ENCODE measurements at places on chromosomes 3 and 15.

DNA sequence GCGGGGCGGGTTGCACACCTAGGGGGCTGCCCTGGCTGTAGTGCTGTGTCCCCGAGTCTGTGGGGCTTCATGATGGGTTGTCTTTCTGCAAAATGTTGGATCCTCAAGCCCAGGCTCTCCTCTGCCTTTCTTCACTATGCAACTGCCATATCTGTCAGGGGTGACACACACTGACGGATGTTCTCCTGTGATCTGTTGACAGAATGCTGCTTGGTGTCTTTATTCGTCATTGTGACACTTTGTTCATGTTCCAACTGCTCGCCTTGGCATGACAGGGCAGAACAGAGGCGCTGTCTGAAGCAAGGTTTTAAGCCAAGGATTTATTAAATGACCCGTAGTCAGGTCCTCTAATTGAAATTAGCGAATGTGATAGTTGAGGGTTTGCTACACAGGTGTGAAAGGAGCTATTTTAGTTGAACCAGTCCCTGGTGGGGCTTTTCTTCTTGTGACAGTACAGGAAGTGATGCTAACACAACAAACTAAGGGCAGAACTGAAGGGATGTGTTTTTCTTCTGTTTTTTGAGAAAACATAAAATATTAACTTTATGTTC, 173.4 kb downstream of the MCTP2 start:
- no peak for DNase-seq

GRCh38 chr3:66854601-66855151, 143.4 kb upstream of the KBTBD8 start:
- no peak for DNase-seq

DNA sequence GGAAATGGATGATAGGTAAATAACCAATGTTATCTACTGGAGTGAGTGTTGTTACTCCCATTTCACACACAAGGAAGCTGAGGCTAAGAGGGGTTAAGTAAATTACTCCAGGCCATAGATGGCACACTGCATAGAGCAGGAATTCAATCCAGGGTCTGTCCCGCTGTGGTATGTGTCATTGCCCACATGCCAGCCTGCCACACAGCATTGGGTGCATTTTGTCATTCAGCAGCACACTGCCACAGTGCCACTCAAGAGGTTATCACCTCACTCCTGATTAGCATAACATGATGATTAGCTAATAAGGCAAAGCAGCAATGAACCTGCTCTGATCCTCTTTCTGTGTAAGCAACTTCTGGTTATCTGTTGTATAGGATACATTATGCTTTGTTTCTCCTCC, 157.4 kb upstream of the CTNNB1 start:
- DNase-seq: no peak

GRCh38 chr3:30289766-30290165, 316.6 kb upstream of the TGFBR2 start:
- no peak for DNase-seq

GRCh38 chr3:64541803-64542202, 146.0 kb downstream of the ADAMTS9 start:
- no peak for DNase-seq

GRCh38 chr3:154182975-154183374, 61.8 kb downstream of the ARHGEF26 start:
- DNase-seq: no peak

DNA sequence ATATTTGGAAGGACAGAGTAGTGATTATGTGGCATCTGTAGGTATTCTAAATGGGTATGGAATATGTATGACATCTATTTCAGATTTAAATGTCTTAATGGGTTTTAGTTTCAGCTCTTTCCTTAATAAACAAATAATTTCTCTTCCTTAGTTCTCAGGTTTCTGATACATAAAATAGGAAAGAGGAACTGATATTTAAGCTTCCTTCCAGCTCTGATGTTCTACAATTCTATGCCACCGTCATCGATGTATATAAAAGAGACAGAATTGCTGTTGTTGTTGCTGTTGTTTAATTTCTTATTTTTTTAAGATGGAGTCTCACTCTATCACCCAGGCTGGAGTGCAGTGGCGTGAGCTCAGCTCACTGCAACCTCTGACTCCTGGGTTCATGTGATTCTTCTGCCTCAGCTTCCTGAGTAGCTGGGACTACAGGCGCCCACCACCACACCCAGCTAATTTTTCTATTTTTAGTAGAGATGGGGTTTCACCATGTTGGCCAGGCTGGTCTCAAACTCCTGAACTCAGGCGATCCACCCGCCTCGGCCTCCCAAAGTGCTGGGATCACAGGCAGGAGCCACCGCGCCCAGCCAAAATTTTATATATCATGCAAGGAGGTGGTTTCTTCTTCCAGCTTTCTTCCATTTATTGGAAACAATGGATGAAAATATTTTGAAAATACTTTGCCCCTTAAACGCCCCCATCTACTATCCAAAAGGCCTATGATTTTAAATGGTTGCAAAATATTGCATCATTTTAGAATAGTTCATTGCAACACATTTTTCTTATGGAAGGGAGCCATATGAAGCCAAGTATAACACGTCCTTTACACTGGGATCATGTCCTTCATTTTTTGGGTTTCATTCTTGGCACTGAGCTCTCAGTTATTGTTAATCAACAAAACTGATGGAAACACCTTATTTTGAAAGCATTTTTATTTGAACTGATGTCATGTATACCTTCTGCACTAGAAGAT, 13.9 kb upstream of the C15orf61 start:
- no peak for DNase-seq

DNA sequence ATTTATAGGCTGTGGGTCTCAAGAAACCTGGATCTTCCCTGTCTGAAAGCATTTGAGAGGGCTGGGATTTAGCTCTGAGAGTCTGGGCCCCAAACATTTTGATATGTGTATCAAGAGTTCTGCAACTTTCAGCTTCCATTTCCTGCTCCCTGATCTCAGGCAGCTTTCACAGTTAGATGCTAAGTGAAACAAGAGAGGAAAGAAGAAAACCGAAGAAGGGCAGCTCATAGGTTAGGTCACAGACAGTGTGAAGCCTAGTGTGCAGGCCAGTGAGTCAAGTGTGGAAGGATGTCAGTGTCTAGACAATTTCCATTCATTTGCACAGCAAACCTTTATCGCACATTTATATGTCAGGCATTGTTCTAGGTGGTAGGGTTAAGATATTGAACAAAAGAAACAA, 173.6 kb upstream of the PROK2 start:
- DNase-seq: no peak

DNA sequence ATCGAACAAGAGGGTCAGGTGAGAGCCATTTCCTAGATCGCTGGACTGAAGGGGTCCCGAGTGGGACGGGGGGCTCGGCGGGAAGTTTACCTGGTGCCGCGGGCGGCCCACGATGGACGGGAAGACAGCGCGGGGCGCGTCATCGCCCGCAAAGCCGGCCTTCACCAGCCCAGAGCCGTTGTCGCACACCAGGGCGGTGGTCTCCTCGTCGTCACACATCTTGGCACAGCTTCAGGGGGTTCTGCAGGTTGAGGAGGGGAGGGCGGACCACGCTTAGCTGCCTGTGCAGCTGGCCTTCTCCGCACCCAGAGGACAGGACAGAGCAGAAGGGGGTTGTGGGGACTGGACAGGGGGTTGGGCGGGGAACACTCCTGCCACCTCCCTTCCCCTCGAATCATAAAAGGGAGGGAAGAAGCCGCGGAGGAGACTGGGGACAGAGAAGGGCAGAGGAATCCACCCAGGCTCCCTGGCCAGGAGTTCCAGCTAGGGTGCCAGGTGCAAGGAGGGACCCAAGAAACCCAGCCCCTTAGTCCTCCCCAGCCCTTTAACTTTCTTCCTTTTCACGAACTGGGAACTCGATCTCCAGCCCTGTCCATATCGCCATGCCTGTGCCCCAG, 651 bp downstream of the ACTC1 start:
- no peak for DNase-seq

DNA sequence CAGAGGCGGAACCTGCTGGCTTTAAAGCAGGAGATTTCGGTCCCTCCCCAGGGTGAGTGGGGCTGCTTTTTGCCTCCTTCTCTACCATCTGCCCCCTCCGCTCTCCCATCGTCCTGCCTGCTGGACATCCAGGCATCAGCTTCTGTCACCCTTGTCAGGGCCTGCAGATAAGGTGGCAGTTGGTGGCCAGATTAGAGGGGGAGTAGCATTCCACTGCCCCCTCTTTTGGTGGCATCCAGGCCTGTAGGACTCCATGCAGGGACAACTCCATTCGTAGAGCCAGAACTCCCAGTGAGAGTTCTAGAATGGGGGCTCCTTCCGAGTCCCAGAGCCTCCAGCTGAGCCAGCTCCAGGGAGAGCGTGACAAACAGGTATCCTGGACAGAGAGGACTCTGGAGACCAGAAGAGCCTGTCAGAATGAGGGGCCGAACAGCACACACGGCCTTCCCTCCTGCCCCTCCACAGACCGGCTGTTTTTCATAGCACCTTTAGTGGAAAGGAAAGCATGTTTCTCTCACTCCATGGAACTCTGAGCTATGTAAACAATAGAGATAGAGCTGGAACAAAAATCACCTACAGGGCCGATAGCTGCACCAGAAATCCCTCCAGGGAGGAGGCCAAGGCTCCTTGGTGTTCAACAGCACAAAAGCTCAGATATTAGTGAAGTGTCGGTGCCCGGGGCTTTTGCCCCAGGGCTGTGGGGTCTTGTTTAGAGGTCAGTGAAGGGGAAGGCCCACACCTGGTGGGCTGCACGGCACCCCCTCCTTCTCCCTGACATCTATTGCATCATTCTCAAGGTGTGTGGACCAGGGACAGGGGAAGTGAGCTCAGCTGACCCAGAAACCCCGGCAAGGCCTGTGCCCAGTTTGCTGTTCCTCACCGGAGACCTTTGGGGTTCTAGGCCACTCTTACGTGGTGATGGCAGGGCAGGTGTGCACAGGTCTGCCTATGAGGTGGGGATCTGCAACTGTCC, 34.2 kb downstream of the MAGEF1 start:
- no peak for DNase-seq

DNA sequence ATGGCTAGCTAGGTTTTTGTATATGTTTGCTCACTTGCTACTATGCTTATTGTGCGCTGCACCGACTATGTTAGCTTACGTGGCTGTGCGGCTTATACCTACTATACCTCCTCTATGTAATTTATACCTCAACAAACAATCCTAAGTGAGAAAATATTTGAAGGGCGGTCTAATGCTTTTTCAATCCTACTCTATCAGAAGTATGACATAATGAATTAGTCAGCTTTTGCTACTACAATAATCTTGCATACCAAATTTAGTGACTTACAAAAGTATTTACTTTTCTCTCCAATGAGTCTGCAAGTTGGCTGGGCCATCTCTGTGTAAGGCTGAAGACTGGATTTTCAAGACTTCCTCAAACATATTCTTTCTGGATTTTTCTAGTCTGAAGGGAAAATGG, 391.2 kb upstream of the NECTIN3 start:
- no peak for DNase-seq

GRCh38 chr15:91445695-91446228, 345.7 kb downstream of the SV2B start:
- DNase-seq: no peak

DNA sequence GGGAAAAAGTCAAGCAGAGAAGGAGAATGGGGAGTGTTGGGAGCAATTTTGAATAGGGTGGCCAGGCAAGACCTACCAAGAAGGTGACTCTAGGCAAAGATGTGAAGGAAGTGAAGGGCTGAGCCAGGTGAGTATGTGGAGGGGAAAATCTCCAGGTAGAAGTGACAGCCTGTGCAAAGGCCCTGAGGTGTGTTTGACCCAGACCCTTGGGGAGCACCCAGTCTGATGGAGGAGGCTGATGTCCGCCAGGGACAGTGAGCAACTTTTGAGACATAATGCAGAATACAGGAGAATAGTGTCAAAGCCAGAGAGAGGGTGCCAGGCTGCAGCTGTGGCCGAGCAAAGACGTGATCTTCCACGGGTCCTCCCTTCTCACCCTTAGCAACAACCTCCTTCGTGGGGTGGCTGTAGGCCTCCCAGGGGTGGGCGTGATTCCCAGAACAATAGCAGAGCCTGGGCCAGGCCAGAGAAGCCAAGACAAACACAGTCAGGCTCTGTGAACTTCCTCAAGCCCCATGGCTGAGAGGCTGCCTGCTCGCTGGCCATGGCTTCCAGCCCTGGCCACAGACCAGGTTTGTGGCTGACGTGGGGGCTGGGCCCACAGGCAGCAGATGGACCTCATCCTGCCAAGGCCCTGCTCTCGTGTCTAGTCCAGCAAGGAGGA, 58.1 kb downstream of the SLC6A6 start:
- DNase-seq: no peak

DNA sequence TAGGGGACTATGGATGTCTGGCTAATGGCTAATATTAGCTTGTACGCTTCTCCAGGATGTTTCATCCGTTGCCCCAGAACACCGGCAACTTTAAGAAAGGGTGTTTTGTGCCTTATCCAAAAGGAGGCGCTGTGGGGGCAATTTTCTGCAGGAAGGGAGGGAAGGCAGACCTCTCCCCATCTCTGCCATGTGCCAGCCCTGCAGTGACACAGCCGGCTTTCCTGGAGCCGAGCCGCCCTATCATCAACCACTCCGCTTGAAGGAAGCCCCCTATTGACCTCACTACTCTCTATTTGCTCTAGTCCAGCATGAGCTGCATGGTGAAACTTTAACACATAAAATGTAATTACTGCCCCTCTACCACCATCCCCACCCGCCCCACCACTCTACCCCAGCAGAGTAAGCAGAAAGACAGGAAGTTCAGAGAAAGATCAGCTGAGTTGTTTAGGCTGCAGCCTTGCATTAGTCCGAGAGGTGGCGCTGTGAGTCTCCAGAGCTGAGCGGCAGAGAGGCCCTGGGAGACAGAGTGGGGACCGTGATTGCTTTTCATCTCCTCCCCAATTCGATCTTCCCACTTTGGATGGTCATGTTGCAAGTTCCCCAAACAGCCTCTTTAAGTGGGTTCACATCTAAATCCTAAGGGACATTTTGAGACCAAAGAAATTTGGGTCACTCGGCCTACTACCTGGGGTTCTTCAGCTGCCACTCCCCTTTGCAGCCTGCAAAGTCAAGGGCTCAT, 24.5 kb upstream of the RAD18 start:
- peak; percentile 46 for DNase-seq

DNA sequence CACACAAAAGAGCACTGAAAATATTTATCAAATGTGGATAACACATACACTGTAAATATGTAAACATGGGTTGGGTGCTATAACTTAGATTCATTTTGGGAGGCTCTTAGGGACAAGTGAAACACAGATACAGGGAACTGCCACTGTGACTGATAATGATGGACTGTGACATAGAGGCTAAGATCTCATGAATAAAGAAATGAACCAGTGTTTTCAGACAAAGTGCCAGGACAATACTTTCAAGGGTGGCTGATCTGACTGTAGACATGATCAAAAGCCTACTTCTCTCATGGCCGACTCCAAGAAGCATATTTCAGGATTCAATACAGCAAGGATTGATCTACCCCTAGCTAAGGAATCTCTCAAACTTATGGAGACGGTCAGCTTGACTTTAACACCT, 353.8 kb downstream of the FGF12 start:
- no peak for DNase-seq

- no peak for DNase-seq
These were observed 41.9 kb downstream of the ATP8B4 start for GRCh38 chr15:50077176-50077575.

- no peak for DNase-seq
These were observed 70.1 kb upstream of the CCK start for GRCh38 chr3:42336103-42336502.

All from stimulated activated CD4-positive, alpha-beta T cell treated with anti-CD3 and anti-CD28 coated beads, Interleukin-12 subunit alpha, Interleukin-12 subunit beta, amount 100 ng/mL, for 24 hours (primary cell).